ENCODE measurements at places on chromosomes 3 and 15.

GRCh38 chr3:168968609-168969008 lies 694.9 kb downstream of the MECOM start:
- no peak for DNase-seq

- DNase-seq: no peak
Observed at GRCh38 chr3:12430086-12430485, 54.2 kb upstream of the TSEN2 start.

DNA sequence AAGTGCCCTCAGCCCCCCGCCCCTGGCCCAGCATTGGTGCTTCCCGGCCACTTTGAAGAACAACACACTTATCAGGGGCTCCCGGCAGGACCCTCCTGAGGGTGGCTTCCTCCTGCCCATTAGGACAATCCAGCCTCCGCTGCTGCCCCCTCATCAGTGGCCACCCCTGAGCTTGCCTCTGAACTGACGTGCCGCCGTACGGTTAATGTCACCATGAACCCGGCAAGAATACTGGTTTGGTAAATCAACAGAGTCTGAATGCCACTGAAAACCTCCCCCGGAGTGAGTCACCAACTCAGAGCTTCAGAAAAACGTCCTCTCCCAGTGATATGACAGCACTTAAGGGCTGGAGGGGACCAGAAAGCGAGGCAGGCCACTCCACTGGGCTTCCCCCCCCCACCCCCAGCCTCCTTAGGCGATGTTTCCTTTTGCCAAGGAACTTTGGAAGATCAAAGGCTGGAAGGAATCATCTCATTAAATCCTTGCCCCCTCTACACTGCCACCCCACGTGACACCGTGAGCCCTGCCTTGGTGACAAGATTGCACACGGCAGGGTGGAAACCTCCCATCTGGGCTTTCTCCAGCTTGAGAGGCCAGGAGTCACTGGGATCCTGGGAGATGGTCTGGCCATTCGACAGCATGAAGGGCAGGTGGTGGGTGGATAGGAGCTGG lies 142.1 kb downstream of the NUP210 start:
- DNase-seq: no peak

DNA sequence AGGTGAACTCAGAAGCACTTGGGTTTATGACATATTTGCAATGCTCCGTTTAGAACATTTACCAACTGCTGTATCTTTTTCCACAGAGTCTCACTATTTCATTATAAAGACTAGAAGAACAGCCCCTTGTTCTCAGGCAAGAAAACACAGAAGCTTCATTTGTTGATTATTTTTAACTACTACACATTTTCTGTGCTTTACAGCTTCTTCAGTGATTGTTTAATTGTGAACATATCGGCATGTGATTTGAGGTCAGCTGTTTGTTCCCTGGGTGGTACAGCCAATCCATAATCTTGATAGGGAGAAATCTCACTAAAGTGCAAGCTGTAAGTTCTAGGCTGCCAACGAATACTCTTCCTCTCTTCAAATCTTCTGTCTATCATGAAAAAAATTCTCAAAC lies 31.0 kb upstream of the DLG1 start:
- no peak for DNase-seq

DNA sequence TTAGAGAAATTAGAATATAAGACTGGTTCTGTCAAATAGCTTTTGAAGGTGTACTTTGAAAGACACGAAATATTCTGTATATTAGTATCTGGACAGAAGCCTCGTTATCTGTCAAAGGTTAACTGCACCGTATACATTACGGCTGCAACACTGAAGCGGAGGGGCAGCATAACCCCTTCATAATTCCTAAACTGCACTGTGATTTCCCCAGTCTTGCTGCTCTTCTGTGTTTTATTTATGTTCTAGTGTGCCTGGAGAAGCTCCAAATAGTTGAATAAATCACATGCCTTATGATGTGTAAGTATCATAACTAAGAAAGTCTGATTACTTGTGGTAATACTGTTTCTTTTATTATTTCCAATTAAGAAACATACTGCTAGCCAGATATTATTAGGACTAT lies 285.7 kb upstream of the ROBO2 start:
- no peak for DNase-seq

- DNase-seq: no peak
Observed at GRCh38 chr3:43913036-43913948, 222.6 kb downstream of the ABHD5 start.

DNA sequence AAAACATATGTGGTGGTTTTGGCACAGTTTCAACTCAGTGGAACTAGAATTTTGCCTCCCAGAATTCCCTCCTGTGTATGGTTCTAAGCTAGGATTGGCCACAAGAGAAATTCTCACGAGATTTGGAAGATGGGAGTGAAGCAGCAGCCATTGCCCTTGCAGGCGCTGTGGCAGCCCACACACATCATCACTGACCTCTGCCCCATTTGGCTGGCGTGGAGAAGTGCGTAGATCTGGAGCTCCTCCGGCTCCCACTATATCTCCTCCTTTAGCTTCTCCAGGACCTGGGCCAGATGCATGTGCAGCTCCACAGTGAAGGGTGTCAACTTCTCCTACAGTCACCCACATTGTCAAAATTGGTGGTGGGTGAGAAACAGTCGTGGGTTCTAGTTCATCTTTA lies 199.6 kb downstream of the EFHB start:
- no peak for DNase-seq

- DNase-seq: no peak
Observed at GRCh38 chr3:27533718-27534573, 49.8 kb upstream of the SLC4A7 start.

GRCh38 chr3:191119415-191120295 lies 79.4 kb upstream of the OSTN start:
- DNase-seq: no peak

GRCh38 chr3:41674449-41674848 lies 287.5 kb downstream of the ULK4 start:
- no peak for DNase-seq

DNA sequence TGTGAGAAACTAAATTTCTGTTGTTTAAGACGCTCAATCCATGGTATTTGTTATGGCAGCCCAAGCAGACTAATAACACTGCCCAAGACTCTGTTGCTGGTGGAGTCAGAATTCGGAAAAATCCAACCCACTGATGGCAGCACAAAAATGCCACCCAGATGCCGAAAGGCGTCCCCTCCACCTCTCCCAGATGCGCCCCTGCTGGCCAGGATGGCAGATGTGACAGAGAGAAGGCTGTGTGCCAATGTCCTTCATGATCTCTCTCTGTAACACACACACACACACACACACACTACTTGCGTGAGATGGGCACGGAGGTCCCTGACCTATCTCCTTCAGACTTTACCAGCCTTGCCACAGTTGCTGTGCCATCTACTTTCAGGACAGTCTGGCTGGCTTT lies 10.9 kb upstream of the LYSMD4 start:
- no peak for DNase-seq

- no peak for DNase-seq
Observed at GRCh38 chr3:20043825-20044224, 3.6 kb downstream of the KAT2B start.

- no peak for DNase-seq
Observed at GRCh38 chr3:109338322-109338721, 976 bp upstream of the DPPA4 start.

GRCh38 chr3:152853196-152853595 lies 18.3 kb downstream of the P2RY1 start:
- DNase-seq: no peak

GRCh38 chr3:188568736-188569135 lies 414.8 kb downstream of the LPP start:
- no peak for DNase-seq
